ENCODE measurements at places on chromosomes 7 and 10.

DNA sequence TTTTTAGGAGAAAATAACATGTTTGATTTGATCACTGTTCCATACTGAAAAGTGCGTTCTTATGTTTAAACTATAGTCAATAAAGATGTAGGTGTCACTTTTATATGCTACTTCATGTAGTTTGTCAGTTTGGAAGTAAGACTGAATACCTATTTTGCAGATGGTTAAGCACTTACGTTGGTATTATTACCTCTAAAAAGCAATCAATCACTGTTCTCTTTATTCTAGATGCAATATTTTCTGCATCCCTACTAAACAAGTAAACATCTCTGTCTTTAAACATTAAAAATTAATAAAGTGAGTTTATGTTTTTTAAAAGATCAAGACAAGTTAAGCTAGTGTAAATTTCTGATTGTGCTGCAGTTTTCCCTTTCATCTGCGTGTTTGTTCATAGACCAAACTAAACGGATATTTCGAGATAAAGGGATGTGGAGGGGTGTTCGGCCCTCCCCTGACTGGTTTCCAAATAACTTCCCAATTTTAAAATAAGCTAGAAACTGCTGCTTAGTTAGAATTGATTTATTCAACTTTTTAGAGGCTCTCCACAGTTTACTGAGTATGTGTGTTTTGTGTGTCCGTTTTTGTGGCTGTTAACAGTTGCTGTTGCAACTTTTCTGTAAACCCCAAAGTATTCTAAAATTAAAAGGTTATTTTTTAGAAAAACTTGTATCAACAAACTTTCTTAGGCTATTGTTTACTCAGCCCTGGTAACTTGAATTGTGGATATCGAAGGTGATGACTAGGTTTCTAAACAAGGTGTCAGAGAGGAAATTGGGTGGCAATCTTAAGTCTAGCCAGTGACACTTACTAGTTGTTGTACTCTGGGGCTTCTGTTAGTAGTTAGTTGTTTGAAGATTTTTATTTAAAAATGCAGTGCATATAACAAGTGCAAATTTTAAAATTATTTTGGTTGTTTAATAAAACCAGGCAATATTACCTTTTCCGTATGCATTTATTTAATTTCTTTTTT, 974 bp downstream of the KIF11 start:
- no peak for DNase-seq

DNA sequence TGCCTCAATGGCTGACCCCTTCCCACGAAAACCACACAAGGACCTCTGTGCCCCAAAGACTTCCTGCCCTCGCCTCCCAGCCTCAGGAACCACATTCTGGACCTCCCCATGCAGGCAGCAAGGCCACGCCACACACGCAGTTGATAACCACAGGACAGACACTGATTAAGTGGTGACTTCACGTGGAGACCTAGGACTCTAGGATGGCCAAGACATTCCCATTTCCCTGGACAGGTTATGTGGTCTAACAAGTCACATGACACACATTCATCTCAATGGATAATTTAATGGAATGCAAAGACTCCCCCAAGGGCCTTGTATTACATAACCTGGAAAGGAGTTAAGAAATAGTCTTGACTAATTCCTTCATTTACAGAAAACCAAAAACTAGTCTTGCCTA, 110.2 kb downstream of the LARP4B start:
- no peak for DNase-seq

DNA sequence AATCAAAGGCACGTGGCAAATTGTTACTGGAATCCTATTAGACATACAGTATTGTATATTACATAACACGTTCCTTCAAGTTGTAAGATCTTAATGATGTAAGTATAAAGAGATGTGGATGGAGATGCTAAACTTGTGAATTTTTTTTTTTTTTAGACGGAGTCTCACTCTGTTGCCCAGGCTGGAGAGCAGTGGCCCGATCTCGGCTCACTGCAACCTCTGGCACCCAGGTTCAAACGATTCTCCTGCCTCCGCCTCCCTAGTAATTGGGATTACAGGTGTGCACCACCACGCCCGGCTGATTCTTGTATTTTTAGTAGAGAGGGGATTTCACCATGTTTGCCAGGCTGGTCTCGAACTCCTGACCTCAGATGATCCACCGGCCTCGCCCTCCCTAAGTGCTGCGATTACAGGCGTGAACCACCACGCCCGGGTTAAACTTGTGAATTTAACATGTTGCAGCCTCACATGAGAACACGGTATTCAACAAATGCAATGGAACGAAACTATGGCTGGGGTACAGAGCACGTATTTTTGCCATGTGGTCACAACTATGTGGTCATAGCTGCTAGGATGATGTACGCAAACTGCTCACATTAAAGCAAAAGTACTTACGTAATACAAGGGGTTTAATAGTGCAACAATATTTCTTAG, 818 bp upstream of the SUPV3L1 start:
- no peak for DNase-seq

GRCh38 chr10:306007-306674, 170.9 kb downstream of the ZMYND11 start:
- no peak for DNase-seq

DNA sequence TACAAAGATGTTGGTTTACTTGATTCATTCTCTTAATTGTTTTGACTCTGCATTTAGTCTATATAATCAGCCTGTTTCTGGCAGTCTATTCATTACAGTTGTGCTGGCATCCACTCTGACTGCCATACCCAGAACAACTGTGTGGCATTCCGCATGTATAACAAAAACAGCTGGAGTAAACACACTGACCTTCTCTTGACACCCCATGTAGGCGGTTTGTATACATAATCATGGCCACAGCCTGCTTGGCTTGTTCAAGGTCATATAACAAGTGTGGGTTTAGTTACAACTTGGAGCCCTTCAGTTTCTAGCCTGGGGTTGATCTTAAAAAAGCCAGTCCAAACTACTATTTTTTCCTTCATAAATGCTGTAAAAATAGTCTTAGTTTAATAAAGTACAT, 70.9 kb downstream of the MBL2 start:
- no peak for DNase-seq

DNA sequence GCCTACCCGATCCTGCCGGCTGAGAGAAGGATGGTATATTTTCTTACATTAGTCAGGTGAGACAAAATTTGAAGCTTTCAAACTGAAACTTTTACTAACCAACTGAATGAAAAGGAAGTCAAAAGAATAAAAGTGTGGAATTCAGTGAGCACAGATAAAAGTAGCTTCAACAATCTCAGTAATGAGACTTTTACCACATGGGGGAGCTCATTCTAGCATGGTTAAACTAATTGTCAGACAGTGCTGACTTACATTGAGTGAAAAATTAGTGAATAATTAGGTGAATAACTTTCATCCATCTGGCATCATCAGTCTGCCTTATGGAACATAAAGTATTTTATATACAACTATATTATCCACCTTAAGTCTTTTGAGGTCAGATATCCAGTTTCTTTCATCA, 8.4 kb downstream of the FAM237B start:
- no peak for DNase-seq

- DNase-seq: no peak
These were observed 252.6 kb upstream of the ANKRD30A start for GRCh38 chr10:36872702-36873393.

DNA sequence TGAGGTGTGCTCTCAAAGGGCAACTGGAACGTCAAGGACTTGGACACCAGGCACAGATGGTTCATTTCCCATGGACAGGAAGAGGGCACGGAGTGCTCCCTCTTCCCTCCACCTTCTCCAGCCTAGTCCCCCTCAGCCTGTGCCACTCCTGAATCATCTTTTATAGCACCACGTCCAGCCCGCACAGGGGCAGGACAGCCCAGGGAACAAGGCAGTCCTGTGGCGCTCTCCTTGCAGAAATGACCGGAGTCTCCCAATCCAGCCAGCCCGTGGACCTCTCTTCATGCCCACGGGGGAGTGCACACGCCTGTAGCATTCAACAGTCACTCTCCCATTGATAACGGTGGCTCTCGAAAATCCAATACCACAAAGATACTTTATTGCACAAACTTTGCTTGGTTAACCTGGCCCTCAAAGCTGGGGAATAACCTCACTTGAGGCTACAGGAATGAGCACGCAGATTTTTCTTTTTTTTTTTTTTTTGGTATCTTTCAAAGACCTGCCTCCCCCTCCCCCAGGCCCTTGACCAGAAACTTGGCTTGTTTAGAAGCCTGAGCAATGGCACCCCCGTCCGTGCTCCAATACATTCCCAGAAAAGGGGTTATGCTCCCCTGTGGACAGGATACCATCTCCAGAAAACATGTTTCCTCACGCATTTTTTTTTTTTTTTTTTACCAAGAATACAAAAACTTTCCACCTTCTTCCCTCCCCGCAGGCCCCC, 733 bp downstream of the PRKCQ start:
- no peak for DNase-seq

GRCh38 chr7:142519079-142520078, 229.9 kb upstream of the PRSS1 start:
- no peak for DNase-seq

GRCh38 chr10:83367036-83367435, 772.3 kb upstream of the GHITM start:
- no peak for DNase-seq

GRCh38 chr10:3484306-3485056, 300.5 kb downstream of the KLF6 start:
- DNase-seq: no peak

GRCh38 chr10:65622608-65623007, 1303.2 kb upstream of the LRRTM3 start:
- no peak for DNase-seq

- DNase-seq: no peak
These were observed 67.6 kb downstream of the IDE start for GRCh38 chr10:92506336-92506735.

DNA sequence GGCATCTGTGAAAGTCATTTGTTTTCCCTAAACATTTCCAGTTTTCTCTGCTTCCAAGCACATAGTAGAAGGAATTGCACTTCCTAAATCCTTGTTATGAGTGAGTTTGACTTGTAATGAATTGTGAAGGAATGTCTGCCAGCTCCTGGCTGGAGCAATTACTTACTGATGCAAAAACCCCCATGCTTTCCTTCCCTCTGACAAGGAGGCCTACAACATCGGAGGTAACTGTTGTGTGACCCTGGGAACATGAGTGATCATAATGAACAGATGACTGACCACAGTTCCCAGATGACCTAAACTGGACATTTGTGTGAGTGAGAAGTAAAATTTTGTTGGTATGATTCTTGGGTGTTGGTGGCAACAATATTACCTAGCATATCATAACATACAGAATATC, 21.4 kb upstream of the CPVL start:
- DNase-seq: no peak

GRCh38 chr7:24777806-24778205, 20.5 kb upstream of the GSDME start:
- no peak for DNase-seq

DNA sequence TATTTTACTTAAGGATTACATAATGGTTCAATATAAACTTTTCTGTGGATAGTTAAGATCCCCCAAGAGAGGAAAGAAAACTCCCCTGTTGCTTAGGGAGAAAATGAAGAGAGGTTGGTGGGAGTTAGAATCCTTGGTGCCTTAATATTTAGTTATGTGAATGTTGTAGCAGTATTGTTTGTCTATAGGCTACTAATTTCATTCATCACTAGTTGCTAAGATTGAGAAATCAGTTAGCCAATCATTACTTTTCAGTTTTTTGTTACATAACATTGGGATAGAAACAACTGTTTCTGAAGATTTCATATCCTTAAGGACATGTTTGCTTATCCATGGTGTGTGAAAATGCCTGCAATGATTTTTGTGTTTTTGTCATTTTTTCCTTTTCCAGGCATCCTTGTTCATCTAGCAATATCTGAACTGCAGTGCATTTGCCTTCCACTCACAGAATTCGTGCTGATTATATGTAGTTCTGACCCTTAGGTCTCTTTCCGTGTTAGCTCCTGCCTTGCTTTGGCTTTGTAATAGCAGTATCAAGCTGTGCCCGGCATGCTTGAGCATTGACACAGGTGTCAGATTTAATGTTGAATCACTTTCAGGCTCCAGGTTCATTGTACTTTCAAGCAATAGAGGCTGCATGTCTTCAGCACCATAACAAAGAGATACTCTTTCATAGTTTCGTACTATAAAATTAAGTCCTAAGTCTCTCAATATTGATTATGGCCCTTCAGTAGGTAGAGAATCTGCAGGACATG, 85.0 kb downstream of the PODXL start:
- DNase-seq: no peak

DNA sequence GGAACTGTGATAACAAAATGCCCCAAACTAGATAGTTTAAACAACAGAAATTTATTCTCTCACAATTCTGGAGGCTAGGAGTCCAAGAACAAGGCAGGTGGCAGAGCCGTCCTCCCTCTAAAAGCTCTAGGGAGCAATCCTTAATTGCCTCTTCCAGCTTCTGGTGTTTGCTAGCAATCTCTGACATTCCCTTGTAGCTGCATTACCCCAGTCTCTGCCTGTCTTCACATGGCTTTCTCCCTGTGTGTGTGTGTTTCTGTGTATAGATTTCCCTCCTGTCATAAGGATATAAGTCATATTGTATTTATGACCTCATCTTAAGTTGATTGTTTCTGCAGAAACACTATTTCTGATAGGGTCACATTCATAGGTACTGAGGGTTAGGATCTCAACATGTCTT, 177.5 kb downstream of the WNT2 start:
- DNase-seq: no peak

DNA sequence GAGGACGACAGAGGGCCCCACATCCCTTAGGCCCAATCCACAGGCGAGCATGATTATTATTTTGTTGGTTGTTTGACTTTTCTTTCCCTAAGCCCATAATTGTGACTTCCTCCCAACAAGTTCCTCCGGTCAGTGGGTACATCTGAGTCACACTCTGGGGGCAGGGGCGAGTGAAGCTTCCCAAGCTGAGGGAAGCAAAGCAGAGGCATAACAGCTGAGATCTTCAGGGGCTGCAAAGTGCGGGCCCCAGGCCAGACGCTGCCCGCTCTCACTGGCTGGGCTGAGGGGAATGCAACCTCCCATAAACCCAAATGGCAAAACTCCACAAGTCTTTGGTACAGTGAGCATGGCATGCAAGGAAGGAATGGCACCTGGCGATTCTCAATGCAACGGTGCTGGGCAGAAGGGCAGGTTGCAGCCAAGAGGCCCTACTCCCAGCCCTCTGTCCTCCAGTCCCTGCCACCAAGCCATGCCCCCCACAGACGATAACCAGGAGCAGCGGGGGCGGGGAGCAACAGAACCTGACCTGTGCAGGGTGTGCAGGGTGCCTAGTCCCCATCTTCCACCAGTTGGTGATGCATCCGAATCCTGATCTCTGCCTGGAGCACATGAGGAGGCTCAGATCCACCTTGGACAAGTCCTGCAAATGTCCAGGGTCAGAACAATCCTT, 25.3 kb downstream of the TNS3 start:
- DNase-seq: no peak

DNA sequence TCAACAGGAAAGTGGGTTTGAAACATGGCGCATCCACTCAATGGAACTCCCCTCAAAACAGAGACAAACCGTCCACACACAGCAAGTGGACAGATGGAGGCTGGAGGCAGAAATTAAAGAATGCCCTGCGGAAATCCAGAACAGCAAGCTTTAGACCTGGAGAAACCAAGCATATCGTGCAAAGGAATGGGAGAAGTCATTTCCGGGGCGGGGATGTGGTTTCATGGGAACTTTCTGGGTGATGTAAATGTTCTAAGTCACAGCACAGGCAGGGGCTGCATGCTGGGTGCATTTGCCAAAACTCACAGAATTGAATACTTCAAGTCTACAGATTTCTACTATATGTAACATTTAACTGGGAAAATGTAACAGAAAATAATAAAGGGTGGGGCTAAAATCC, 213.0 kb downstream of the PTPRN2 start:
- DNase-seq: no peak

Measured in hindlimb muscle (tissue), 1 donor.